Dorsolateral prefrontal cortex (tissue), 122 donors: ENCODE measurements at places on chromosomes 16 and 17. TPM values are rescaled to one million over a fixed set of nuclear protein-coding genes. Genes with fewer than 3 reads are reported as not detected.

The CCL11 gene
- not detected for total RNA-seq

The CCDC57 gene
- 56.2 TPM for total RNA-seq

The AXIN1 gene
- total RNA-seq = 19.8 TPM

The KRT32 gene
- total RNA-seq = not detected

The SIRT7 gene
- total RNA-seq = 26.4 TPM

The EXOC3L1 gene
- 0.50 TPM for total RNA-seq

The MMP28 gene
- total RNA-seq = 10.8 TPM

The KRTAP4-11 gene
- not detected for total RNA-seq

The NETO2 gene
- 27.3 TPM for total RNA-seq

The AURKB gene
- total RNA-seq = not detected

The DHX58 gene
- total RNA-seq = 13.6 TPM

The MAF gene
- total RNA-seq = 23.4 TPM

The KCNJ12 gene
- total RNA-seq = 1.6 TPM

The RHBDF2 gene
- 42.8 TPM for total RNA-seq

The TP53TG3 gene
- 0.85 TPM for total RNA-seq

The KRT40 gene
- not detected for total RNA-seq

The TMEM132E gene
- 11.2 TPM for total RNA-seq

The SPAG7 gene
- 55.9 TPM for total RNA-seq

The MC1R gene
- total RNA-seq = 10.7 TPM

The GPR179 gene
- 14.2 TPM for total RNA-seq

The EFNB3 gene
- total RNA-seq = 40.1 TPM

The OR4D1 gene
- not detected for total RNA-seq

The SYNGR3 gene
- 116 TPM for total RNA-seq

The TBL3 gene
- 26.2 TPM for total RNA-seq
